ENCODE measurements at places on chromosomes 16 and 17.

GRCh38 chr16:4260360-4260759, 12.5 kb downstream of the TFAP4 start:
- DNase-seq, result no peak

DNA sequence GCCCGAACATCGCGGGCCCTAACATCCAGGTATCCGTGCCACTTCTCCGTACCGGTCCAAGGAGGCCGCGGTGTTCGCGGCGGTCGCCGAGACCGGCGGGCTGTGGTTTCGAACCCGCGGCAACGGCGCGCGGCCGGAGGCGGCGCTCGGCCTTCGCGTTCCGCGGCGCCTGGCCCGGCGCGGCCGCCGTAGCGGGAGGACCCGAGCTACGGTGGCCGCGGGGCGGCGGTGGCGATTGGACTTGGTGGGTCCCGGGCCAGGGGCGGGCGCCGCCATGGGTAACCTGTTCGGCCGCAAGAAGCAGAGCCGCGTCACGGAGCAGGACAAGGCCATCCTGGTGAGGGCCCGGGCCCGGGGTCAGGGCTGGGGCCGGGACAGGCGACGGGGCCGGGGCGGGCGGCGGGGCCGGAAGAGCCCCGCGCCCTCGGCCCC, at the start of gene CHMP6:
TSS of gene CHMP6 (plus strand) at position 197 of the 432 bp plus-strand sequence. CDS start at position 275, 78 bp downstream.
- DNase-seq, result peak; percentile 65

DNA sequence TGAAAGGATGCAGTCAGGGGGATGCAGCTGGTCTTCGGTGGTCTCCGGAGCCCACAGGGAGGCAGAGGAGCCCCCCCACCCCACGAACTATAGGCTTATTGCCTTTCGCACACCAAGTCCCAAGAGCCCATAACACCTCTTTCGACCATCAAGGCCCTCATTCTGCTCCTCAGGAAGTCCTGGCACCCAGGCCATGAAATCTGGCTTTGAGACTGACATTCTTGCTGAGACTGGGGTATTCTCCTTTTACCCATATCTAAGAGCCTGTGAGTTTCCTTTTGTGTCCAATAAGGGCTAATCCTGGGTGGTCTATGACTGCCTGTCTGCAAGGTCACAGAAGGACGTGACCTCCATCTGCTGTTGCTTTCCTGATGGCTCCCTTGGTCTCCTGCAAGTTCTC, 6.4 kb upstream of the ARL4D start:
- DNase-seq, result no peak

GRCh38 chr17:67438667-67439066, 61.6 kb downstream of the PITPNC1 start:
- no peak for DNase-seq

- no peak for DNase-seq
Measured at GRCh38 chr16:75202069-75202590, 4.8 kb downstream of the CTRB2 start.
